ENCODE measurements at places on chromosomes 4 and X.

DNA sequence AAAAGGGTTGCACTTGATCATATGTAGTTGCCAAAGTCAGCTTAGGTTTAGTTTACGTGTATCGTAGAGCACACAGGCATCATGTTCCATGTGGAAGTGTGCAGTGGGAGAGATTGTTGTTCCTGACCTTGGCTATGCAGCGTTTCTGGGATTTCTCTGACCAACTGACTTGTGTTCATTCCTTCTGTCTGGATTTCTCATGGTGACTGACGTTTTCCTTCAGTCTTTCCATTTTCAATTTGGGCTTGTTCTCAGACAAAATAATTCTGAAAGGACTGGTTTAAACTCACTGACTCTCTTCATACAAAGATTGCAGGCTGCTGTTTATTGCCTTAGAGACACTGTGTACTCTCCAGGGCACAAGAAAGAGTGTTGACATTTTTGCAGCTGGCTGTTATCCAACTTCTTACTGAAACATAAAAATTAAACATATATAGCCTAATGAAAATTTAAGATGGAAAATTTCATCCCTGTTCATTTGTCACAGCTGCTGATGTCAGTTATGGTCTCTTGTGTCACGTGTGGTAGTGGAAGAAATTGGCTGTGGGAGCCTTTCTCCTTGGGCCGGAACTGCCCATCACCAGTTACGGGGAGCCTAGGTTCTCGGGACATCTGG is 95.4 kb downstream of the TNIP2 start:
- DNase-seq: no peak

DNA sequence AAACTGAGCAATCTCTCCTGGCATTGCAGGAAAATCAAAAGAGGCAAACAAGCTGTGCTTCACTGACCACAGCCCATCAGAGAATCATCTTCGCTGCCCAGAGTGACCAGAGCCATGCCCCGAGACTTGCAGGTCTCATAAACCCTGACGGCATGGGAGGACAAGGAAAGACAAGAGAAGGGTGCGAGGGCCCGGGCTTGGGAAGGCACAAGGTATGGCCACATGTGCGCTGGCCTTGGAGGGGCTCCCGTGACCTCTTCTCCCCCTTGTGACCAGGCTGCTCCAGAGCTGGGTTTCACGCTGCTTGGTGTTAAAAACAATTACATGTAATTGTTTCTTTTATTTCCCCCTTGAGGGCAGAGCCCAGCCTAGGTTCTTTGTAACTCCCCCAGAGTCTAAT is 20.8 kb downstream of the DCTD start:
- no peak for DNase-seq

GRCh38 chrX:104372547-104372946 is 117.8 kb upstream of the ESX1 start:
- DNase-seq: no peak

GRCh38 chr4:99715286-99715685 is 57.7 kb upstream of the C4orf54 start:
- no peak for DNase-seq

DNA sequence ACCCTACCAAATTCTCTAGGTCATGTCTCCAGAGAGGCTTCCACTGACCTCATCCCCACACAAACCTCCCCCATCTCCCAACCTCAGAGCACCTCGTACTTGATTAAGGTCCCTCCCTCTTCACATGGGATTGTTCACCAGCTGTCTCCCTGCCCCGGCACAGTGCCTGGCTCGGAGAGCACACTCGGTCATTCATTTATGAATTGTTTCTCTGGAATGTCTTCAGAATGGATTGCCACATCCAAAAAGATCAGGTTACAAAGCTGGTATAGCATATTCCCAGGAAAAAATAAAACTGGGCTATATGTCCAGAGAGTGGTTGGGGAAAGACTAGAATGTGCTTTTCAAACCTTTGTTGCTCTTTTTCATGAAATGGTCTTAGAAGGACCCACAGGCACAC is 21.6 kb downstream of the JAKMIP1 start:
- DNase-seq: no peak

DNA sequence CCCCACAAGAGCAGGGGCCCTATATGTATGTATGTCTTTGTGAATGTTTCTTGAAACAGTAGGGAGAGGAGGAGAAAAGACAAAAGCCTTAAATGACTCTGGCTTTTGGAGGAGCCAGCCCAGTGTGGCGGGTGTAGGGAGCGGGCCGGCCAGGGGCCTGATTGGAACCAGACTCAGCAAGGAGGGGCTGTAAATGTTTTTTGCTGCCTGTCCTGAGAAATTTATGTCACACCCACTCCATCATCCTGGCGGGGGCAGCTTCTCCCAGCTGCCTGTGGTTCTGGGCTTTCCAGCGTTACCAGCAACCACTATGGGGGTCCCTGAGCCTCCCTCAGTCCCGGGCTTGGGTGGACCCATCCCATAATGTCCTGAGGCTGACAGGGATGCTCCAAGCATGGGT is 130.8 kb downstream of the PJA1 start:
- DNase-seq: no peak

DNA sequence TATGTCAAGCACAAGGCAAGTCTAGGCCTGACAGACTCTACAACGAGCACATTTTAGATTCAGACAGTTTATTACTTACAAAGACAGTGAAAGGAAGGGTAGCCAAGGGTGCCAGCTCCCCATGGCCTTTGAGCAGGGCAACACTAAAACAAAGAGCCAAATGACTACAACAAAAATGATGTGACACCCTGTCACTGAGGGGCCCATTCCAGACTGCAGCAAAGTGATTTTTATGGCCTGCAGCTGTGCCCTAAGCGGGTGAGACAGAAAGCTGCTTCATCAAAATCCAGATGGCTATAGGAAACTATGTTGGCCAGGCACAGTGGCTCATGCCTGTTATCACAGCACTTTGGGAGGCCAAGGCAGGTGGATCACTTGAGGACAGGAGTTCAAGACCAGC is 13.4 kb upstream of the RP2 start:
- no peak for DNase-seq

GRCh38 chr4:86482306-86483172 is 111.6 kb upstream of the PTPN13 start:
- no peak for DNase-seq

DNA sequence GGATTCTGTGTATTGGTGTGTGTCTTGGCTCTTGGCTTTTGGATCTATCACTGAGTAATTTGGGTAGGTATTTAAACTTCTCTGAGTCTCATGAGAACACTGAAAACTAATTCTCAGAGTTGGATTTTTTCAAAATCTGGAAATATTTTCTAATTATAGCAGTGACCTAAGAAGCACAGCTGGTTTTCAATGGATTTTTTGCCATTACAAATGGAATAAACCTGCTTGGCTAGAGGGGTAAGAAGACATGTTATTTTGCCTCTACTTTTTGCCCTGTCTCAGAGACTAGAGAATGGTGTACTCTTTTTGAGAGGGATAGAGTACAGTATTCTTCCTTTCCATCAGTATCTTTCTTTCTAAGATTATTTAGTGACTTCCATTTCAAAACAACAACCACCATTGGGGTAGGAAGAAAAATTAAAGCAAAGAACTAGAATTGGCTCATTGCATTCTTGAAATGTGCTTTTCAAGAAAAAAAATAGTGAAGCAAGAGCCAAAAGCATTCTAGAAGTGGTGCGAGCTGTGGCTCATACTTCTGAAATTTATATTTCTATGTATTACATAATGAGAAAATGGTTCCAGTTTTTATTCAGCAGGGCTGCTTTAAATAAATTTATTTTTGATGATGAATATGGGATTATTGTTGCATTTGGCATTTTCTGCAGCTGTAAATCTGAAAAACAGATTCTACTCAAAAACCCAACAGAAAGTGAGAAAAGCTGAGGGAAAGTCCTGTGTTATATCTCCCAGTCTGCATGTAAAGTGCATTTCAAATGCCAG is 850.2 kb upstream of the SLIT2 start:
- DNase-seq: no peak

DNA sequence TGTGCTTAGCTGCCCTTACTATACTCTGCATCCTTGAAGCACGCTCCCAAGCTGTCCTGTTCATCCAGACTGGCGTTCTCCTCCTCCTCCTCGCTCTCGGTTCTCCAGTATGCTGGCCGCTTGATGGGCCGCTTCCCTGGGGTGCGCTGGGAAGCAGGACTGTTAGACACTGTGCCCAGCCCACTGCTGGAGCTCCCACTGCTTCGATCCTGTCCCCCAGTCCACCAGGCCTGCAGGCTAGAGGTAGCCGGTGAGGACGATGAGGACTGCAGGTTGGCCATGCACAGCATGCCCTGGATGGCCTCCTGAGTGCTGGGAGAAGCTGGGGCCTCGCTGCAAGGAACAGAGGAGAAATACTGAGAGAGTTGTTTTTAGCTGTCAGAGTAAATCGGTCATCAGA is 59.4 kb downstream of the PHF8 start:
- DNase-seq: no peak

GRCh38 chr4:150164956-150165629 is 86.8 kb downstream of the DCLK2 start:
- DNase-seq: no peak

GRCh38 chrX:149010853-149011224 is 494.3 kb downstream of the IDS start:
- DNase-seq: no peak

DNA sequence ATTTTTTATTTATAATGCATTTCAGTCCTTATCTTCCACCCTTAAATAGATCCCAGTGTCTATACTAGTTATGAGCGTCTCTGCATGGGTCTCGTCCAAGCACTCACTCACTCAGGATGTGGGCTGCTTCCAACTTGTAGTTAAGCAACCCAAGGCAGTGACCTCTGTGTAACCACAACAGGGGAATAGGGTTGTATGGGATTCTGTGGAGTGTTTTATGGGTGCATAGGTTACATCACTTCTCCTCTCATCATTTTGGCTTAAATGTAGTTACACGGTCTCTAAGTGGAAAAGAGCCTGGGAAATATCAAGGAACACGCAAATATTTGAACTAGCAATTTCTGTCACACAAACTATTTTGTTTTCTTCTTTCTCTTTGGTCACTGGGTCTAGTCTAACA is 931.0 kb downstream of the STIM2 start:
- no peak for DNase-seq

DNA sequence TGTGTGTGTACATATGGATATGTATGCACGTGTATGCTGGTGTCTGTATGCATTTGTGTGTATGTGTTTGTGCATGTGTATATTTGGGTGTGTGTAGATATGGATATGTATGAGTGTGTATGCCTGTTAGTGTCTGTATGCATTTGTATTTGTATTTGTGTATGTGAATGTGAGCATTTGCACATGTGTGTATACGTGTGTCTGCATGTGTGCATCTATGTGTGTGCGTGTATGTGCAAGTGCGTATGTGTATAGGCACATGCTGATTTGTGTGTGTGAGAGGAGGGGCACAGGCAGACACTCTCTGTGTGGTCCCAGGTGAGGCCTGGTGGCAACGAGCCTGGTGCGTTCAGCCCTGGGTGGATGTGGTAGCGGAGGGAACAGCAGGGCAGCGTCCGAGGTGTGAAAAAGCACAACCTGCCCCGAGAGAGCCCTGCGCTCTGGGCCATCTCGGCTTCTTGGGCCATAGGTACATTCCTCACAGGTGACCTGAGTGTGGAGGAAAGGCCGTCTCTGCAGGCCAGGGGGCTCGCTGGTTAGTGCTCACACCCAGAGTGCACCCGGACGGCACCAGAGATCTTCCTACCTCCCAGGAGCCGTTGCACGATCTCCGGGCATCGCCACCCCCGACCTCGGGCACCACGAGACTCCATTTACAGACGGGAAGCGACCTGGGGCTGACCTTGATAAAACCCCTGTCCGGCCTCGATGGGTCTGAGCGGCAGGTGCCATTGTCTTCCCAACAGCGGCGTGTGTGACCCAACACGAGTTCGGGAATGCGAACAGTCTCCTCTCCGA is 45.0 kb downstream of the ASMT start:
- DNase-seq: no peak

DNA sequence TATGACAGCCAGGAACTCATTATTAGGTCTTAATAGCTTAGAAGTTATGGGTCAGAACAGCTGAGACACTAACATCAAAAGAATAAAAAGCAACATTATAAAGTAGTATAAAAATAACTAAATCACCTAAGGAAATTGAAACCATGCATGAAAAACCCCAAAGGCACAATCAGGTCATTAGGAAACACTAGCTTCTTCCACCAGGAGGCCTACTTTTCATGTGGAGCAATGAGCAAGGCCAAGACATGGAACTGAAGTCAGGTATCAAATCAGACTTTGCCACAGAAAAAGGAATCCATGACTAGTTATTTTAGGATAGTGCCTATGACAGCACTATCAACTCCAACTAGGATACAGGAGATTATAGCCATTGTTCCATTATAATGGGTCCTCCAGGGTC is 7.9 kb downstream of the HUWE1 start:
- DNase-seq: no peak

DNA sequence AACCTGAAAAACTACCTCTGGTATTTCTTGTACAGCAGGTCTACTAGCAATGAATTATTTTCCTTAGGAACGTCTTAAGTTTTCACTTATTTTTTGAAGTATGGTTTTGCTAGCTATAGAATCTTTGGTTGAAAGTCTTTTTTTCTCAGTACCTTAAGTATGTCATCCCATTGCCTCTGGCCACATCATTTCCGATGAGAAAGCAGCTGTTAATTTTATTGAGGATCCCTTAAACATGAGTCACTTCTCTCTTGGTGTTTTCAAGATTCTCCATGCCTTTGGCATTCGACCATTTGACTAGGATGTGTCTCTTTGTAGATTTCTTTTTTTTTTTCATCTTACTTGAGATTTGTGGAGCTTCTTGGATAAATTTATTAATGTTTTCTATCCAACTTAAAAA is 803.8 kb upstream of the AMOT start:
- DNase-seq: no peak

GRCh38 chrX:71609095-71609750 is 9.1 kb downstream of the CXCR3 start:
- no peak for DNase-seq

DNA sequence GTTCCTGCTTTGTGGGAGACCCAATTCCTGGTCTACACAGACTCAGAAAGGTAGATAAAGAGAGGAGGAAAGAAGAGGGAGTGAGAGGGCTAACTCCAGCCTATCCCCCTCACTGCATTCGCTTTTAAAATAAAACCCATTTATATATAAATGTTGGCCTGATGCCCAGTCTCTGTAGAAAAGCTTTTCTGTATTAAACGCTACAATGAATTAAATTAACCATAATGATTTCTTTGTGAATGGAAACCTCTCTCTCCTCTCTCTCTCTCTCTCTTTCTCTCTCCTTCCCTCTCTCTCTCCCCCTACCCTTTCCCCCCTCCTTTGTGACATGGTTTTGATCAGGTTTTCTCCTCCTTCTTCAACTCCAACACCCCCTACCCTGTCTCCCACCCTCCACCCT is 34.8 kb downstream of the PJA1 start:
- no peak for DNase-seq

GRCh38 chrX:112832481-112833095 is 8.0 kb downstream of the AMOT start:
- DNase-seq: no peak

- DNase-seq: no peak
Observed at GRCh38 chrX:11188664-11189063, 77.5 kb downstream of the HCCS start.

DNA sequence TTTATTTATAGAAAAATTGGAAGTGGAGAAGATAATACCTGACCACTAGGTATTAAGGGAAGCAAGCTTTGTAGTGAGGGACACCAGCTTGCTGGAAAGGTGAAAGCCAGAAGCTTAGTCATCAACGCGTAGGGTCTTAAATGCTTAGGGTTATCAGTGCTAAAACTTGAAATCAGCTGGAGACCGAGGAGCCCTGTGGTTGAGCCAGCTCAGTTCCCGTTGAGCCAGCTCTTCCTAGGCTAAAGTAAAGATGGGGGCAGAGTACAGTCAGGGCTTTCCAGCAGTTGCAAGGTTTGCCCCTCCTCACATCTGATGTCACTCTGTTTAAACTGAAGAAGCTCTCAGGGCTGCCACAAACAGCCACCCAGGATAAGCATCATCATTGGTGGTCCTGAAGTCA is 240.7 kb downstream of the DCLK2 start:
- DNase-seq: no peak
